ENCODE measurements at places on chromosomes 13 and 19.

DNA sequence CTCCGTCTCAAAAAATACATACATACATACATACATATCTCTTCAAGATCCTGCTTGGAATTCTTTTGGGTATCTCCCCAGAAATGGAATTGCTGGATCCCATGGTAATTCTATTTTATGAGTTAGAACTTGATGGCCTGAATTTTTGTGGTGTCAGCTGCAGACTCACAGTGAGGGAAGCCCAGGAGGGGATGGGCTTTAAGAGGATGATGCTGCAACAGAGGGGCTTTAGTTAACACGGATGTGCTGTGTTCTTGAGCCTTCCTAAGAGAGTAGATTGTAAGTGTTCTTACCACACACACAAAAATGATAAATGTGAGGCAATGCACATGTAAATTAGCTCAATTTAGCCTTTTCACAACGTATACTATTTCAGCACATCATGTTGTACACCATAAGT is 31.8 kb downstream of the CACNG6 start:
- DNase-seq = no peak

GRCh38 chr19:31252441-31252840 is 96.8 kb downstream of the TSHZ3 start:
- no peak for DNase-seq

GRCh38 chr13:27446986-27447583 is 3.3 kb downstream of the MTIF3 start:
- peak; percentile 79 for DNase-seq

- DNase-seq = peak; percentile 51
Observed at GRCh38 chr19:38514812-38515633, 81.5 kb downstream of the RYR1 start.

GRCh38 chr19:53045536-53045935 is 996 bp downstream of the ERVV-2 start:
- DNase-seq = no peak

GRCh38 chr13:20426766-20427448 is 98.8 kb downstream of the CRYL1 start:
- DNase-seq = no peak

DNA sequence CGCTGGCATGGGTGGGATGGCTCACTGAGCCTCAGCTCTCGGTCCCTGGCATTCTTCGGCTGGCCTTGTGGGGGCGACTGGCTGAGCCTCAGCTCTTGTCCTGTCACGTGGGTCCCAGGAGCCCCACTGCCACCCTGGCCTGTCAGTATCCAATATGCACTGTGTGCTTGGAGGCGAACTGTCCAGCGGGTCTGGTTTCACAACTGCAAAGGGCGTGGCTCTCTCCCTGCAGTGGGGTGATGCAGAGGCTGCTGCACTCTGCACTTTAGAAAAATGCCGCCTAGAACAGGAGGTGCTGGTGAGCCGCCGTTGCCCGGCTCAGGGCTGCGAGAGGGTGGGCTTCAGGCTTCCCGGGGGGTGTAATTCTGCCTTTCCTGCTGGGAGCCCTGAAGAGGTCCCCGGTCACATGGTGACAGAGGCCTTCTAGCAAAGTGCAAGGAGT is 17.0 kb upstream of the TMEM255B start:
- peak; percentile 10 for DNase-seq

GRCh38 chr19:31491242-31491641 is 142.0 kb upstream of the TSHZ3 start:
- no peak for DNase-seq

DNA sequence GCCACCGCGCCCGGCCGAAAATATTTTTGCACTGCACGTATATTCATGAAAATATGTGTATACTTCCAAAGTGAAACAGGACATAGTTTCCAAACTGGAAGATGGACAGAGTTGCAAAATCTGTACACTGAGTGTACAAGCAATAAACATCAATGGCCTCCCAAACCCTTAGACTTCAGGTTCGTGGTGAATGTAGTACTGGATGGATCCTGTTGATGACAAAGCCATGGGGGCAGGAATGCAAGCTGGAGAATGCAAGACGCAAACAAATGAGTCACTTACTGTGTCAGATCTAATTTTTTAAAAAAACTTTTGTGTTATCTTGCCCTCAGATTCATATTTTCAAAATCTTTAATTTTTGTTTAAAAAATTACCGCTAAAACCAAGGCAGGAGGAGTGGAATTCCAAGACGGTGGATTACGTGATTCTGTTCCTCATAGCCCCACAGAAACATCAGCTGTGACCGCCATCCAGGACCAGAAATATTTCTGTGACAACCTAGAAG is 12.7 kb upstream of the LILRA2 start:
- no peak for DNase-seq

DNA sequence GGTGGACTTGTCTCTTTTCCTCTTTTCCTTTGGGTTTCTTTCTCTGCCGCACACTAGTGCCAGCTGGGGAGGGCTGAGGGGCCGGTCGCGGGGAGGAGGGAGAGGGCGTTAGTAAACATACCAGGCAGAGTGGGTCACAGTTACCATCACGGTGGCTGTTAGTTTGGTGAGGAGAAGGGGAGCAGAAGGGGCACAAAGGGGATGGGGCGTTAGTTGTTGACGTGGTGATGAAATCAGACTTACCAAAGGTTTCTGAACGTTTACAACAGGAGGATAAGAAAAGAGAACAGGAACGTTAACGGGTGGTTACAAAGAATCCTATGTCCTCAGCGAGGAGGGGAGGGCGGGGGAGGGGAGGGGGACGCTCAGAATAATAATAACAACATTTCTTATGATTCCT is 77.9 kb downstream of the PTPRS start:
- no peak for DNase-seq

DNA sequence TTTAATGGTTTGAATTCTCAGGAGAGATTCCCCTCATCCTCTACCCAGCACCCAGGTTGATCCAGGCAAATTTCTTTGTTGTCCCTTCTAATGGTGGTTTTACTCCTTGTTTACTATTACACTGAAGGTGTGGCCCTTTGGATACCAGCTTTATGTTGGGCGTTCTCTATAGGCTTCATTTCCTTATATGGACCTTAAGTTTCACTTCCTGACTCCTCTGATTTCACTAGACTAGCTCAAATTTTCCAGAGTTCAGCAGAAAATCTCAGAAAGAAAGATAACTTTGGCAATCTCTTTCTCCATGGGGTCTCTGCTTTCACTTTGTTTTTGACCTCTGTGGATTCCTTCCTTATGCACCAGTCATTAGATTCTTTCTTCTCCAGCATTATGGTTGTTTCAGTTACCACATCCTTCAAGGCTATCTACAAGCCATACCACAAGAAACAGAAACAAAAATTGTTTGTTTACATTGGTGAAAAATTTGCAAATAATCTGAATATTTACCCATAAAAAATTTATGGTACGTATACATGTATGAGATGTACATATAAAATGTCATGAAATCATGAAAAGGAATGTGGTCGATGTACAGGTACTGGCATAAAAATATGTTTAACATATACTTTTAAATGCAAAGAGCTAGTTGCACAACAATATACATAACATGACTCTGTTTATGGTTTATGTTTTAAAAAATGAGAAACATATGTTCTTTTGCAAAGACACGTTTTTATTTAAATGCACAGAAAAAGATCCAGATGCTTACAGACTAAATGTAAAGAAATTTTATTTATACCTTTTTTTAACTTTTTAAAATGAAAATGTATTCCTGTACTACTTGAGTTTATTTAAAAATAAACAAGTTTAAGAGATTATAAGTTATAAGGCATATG is 212.6 kb downstream of the LACC1 start:
- no peak for DNase-seq

DNA sequence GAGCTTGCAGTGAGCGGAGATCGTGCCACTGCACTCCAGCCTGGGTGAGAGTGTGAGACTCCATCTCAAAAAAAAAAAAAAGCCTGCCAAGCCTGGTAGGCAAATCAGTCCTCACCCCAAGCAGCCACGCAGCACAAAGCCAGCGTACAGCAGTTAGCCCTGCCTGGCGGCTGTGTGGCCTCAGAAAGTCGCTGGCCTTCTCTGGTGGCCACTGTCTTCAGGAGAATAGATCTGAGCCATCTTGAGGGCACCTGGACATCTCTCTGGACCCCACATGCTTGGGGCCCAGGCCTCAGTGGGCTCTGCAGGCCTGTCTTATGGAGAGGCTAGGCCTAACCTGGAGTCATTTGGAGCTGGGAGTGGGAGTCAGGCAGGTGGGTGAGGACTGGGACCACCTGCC is 23.0 kb downstream of the PIAS4 start:
- DNase-seq = no peak

GRCh38 chr13:98214008-98214643 is 37.1 kb upstream of the RNF113B start:
- DNase-seq = no peak

DNA sequence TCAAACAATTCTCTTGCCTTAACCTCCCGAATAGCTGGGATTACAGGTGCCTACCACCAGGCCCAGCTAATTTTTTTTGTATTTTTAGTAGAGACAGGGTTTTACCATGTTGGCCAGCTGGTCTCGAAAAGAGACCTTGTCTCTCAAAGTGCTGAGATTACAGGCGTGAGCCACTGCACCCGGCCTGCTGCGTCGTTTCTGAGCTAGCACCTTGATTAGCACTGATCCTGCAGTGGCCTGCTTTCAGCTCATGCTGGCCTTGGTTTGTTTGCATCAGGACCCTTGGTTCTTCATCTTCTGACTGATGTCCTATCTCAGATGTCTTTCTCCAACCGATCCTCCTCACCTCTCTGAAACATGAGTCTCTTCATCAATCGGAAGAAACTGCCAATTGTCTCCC is 4.9 kb upstream of the TFDP1 start:
- DNase-seq = no peak

- DNase-seq = no peak
Observed at GRCh38 chr13:64688893-64689677, 2541.1 kb downstream of the PCDH9 start.

DNA sequence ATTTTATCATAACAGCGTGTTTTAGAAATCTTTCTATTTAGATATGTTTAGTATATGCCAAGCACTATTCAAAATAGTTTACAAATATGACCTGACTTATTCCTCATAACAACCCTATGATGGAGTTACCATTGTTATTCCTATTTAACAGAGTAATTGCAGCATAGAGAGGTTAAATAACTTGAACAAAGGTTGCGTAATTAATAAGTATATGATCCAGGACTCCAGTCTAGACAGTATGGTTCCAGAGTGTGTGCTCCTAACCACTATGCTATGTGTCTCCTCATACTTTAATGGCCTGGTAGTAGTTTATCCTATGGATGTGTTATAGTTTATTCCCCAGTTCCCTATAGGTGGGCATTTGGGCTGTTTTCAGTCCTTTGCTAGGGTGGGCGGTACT is 145.3 kb downstream of the PAN3 start:
- DNase-seq = no peak

GRCh38 chr13:27120011-27120410 is 51.6 kb downstream of the USP12 start:
- no peak for DNase-seq

- DNase-seq = no peak
Observed at GRCh38 chr19:46633130-46633529, 2.9 kb downstream of the GNG8 start.

GRCh38 chr19:55454787-55455243 is 6.6 kb downstream of the ISOC2 start:
- peak; percentile 52 for DNase-seq

- DNase-seq = no peak
Observed at GRCh38 chr13:109974354-109974753, 188.0 kb upstream of the IRS2 start.

- no peak for DNase-seq
Observed at GRCh38 chr19:6556043-6556449, 25.2 kb downstream of the TNFSF9 start.

DNA sequence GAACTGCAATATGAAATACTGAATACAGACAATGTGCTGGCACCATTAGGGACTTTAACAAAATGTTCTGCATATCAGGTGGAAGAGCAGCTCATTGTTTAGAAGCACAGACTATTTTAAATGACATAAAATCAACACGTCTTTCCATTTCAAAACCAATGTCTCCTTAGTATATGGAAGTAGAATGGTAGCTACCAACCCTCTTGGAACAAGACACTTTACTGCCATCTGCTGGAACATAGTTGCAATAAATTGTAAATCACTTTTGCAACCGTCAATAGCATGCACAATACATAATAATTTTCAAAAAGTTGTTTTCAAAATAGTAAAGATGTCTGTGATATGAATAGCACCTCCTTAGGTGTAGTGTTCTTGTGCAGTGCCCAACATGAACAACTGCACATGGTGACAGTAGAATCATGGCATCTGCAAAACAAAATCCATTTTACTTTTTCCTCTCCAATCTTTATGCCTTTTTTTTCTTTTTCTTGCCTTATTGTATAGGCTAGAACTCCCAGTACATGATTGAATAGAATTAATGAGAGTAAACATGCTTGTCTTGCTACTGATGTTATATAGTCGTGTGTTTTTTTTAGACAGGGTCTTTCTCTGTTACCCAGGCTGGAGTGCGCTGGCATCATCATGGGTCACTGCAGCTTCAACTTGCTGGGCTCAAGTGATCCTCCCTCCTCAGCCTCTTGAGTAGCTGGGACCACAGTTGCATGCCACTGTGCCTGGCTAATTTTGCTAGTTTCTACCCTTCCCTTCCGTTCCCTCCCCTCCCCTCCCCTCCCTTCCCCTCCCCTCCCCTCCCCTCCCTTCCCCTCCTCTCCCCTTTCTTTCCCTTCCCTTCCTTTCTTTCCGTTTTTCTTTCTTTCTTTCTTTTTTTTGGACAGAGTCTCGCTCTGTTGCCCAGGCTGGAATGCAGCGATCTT is 7.8 kb upstream of the LYPD5 start:
- DNase-seq = peak; percentile 71

- DNase-seq = no peak
Observed at GRCh38 chr13:59750860-59751259, 412.9 kb downstream of the DIAPH3 start.

GRCh38 chr19:1173845-1174809 is at the start of gene SBNO2:
Gene SBNO2 (minus strand): TSS chr19:1174268. CDS start chr19:1154276, 19,992 bp downstream.
- peak; percentile 63 for DNase-seq

Data from dermis microvascular lymphatic vessel endothelial cell (primary cell).